GM13976 (cell line): ENCODE measurements at places on chromosomes 13 and 19.

DNA sequence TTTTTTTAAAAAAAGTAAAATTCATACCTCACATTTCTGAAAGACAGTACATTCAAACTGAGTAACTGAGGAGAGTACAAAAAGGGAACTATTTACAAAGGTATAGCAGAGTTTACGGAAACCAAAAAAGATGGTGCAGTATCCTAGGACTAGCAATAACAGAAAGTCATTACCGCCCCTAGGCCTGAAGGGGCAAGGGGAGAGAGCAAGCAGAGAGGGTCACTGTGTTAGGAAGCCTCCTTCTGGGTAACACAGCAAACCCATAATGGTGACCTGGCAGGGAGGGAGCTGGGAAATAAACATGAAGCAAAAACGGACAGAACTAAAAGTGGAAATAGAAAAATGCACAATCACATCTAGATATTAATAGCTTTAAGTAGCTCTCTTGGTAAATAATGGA, 8.2 kb downstream of the VWA8 start:
- DNase-seq: no peak

DNA sequence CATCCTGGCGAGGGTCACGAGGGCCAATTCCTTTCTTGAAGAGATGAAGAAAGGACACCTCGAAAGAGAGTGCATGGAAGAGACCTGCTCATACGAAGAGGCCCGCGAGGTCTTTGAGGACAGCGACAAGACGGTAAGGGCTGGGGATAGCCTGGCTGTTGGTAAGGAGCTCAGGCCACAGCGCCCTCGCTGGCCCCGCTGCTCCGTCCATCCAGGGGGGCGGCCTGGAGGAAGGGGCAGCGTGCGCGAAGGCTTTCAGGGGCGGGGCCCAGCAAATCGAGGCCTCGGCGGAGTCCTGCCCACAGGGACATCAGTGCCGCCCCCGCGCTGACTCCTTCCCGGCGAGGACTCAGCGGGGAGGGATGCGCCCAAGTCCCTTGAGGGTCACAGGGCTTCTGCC, 6.9 kb downstream of the F10 start:
- DNase-seq: no peak

DNA sequence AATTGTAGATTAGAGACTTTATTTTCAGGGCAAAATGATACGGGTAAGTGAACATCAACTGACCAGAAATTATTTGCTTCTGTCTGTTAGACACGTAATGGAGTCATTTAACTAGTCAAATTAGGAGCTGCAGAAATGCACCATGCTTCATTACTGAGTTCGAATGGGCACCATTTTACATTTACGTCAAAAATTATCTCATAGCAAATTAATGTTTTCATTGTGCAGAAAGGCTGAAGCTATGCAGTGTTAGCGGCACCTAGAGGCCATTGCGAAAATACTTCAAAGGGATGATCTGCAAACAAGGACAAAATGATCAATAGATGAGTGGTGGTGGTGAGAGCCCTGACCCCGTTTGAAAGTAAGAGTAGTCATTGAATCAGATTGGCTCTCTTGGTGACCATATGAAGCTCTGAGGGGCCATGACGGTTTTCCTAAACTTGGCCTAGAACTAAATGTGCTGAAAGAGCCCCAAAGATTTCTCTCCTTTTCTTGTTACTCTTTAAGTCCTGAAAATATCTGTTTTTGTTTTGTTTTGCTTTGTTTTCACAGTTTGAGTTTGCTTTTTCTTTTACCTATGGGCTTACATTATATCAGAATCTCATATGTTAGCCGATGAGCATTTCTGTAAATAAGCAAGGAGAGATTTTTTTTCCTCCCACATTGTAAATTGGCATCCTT, 277.9 kb downstream of the ZNF536 start:
- peak; percentile 74 for DNase-seq

- no peak for DNase-seq
These were observed 7.5 kb upstream of the ZNF808 start for GRCh38 chr19:52520013-52520412.

DNA sequence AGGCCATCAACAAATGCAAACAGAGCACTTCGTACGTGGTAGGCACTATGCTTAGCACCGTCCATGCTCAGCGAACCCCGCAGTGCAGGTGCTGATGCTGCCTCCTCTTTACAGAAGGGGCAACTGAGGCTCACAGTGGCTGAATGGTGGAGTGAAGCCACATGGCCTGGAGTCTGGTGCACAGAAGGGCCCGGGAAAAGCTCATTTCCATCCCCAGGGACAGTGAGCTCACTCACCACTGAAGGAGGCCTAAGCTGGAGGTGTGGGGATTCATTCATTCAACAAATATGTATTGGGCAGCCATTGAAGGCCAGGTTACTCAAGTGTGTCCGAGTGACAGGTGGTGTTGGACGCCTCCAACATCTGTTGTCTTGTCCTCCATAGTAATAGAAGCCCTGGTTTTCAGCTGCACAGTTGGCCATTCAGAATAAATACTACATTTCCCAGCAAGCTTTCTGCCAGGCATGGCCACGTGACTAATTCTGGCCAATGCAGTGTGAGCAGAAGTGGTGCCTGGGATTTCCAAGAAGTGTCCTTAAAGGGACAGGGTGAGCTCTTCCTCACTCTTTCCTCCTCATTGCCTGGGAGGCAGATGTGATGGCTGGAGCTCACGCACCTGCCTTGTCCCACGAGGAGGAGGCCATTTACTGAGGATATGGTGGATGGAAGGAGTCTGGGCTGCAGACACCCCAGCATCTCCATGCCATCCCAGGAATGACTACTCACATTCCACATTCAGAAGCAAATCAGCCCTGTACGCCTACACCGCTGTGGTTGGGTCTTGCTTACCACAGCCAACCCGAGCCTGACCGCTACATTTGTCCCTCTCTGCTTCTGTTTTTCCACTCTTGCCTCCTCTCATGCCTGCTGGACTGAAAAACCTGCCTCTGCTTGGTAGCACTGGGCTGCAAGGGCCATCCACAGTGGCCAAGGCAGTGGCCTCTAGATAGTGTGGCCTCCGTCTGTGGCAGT, 2.3 kb upstream of the ZNRF4 start:
- DNase-seq: no peak

- no peak for DNase-seq
These were observed 20.9 kb upstream of the ZNF83 start for GRCh38 chr19:52659013-52659412.

DNA sequence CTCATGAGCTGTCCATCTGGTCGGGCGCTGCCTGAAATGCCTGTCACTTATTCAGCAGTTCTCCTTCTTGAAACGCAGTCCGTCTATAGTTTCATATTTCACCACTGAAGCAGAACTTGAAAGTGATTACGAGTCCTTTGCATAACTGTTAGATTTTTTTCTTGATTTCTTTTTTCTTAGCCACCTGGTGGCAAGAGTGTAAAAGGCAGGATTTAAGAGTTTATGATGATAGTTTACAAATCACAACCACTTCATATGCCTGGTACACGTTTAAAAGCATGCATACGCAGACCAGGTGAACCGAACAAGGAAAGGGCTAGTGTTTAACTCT, 45.8 kb downstream of the GGACT start:
- DNase-seq: peak; percentile 73

DNA sequence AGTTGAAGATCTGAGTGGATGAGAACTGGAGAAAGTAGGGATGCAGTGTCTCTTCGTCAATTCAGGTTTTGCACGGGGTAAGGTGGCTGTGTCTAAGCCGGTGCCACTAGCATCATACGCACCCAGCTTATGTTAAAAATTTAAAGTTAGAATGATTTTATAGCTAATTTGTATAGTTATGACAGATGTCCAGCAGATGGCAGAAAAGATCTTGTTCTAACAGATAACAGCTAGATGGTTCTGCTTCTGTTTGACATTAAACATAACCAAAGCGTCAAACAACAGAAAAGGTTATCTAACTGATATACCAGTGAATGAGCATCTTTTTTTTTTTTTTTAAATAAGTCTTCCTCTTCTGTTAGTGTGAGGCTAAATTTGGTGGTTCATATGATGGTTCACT, 18.8 kb upstream of the EDDM13 start:
- DNase-seq: peak; percentile 63

DNA sequence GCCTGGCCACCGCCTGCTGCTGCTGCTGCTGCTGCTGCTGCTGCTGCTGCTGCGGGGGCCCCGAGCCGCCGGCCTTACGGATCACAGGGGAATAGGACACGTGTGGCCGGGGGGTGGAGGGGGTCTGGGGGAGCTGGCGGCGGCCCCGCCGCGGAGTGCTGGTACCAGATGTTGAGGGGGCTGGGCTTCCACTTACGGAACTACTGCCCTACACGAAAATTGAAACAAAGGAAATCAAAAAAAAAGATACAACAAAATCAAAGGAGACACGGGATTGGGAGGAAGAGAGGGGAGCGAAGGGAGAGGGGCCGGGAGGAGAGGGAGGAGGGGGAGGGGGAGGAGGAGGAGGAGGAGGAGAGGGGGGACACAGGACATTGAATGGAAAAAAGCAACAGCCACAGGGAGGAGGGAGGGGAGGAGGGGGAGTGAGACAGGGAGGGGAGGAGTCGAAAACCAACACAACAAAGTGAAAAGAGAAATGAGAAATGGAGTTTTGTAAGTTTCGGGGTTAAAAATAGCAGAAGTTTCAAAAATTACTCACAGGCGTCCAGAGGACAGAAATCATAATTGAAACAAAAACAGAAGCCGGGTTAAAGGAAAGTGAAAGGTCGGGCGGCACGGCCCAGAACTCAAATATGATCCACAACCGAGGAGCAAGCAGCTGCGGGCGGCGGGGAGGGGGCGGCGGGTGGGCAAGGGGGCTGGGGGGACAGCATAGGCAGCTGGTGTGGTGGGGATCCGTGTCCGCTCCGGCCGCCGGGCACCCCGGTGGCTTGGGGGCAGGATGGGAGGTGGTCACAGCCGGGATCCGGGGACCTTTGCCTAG, 57.8 kb downstream of the IER2 start:
- peak; percentile 92 for DNase-seq

- no peak for DNase-seq
These were observed 110.0 kb downstream of the KCNRG start for GRCh38 chr13:50125304-50125553.

- DNase-seq: no peak
These were observed 4.8 kb upstream of the DPRX start for GRCh38 chr19:53626976-53627375.

DNA sequence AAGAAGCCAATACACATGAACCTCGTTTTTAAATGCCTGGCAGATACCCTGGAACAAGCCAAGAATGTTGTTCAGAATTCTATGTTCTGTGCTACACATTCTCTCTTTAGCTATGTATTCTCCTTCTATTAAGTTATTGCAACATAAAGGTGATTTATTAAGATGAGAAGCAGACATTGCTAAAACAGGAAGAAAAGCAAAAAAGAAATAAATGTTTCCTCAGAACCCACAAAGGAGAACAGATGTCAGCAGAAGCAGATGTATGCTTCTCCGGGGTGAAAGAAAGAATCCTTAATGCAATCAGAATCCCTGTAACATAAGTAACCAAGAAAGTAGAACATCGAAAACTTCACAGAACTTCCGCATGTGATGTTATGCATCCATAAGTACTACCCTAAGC, 302.9 kb downstream of the DCT start:
- DNase-seq: no peak

DNA sequence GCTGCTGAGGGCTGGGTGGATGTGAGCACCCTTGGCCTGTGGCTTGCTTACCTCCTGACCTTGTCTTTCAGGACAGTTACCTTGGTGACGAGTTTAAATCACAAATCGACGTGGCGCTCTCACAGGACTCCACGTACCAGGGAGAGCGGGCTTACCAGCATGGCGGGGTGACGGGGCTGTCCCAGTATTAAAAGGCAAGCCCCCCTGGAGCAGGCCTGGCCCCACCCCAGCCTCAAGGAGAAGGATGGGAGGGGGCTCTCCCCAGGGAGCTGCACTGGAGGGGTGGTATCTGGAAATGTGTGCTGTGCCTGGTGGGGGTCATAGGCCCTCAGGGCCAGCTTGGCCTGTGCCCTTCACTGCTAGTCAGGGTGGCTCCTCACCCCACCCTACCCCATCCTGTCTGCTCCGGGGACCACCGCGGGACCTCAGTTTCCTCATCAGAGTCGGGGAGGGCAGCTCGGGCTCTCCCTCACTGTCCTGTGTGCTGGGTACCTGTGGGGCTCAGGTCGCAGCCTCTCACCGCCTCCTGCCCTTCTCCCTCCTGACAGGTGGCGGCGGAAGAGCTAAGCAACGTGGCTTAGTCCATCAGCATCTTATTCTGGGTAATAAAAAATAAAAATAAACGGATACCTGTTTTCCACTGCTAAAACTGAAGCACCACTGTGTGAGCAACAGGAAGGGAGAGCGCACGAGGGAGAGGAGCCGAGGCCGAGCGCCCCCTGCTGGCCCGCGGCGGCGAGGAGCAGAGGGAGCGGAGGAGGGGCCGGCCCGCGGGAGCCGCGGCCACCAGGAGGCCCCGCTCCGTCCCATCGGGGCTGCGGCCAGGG, 29.8 kb downstream of the CERS1 start:
- DNase-seq: peak; percentile 95

- DNase-seq: peak; percentile 76
These were observed 3.1 kb downstream of the FGF9 start for GRCh38 chr13:21673789-21674489.

GRCh38 chr13:37065890-37066526, 6.5 kb upstream of the SUPT20H start:
- no peak for DNase-seq

- DNase-seq: no peak
These were observed 75.4 kb upstream of the ZNF30 start for GRCh38 chr19:34851277-34851804.

DNA sequence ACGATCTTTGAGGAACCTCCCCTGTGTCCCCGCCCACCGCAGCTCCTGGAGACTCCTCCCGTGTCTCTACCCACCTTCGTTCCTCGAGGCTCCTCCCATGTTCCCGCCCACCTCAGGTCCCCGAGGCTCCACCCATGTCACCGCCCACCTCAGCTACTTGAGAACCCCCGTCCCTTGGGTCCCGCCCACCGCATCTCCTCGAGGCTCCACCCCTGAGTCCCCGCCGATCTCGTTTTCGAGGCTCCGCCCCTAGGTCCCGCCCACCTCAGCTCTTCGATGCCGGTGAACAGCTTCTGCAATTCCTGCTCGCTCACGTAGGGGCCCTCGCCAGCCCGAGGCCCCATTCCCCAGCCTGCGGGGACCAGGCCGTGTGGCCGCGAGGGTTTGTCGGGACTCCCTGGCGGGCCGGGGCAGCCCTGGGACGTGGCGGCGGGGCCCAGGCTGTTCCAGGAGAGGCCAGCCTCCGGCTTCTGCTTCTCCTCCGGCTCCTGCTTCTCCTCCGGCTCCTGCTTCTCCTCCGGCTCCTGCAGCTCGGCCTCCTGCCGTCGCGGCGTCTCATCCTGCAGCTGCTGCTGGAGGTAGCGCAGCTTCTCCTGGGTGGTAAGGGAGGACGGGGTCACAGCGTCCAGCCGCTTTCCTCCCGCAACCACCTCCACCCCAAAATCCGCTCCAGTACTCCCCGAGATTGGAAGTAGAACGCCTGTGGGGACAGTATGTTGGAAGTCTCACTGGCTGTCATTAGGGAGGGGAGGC, 16.7 kb downstream of the TSKS start:
- no peak for DNase-seq

DNA sequence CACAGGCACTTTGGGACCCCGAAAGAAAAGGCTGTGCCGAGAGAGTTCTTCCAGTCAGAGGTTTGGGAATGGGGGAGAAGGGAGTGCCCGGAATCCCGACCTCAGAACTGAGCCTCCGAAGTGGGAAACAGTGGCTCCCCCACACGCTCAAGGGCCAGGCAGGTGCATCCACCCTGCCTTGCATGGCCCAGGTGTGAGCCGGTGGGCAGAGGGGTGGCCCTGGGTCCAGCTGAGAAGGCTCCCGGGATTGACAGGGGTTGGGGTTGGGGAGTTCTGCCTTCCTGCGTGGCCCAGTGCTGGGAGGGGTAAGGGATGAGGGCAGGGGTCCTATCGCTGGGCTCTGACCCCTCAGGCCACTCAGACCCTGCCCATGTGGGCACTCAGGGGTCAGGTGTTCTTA, 163.5 kb upstream of the TUBA3C start:
- DNase-seq: peak; percentile 7

- DNase-seq: no peak
These were observed 8.9 kb downstream of the ZC3H4 start for GRCh38 chr19:47104680-47105079.
